ENCODE measurements at places on chromosomes 7 and 10.

- DNase-seq, result peak; percentile 82
Observed at GRCh38 chr10:101228966-101229265, 347 bp downstream of the LBX1 start.

DNA sequence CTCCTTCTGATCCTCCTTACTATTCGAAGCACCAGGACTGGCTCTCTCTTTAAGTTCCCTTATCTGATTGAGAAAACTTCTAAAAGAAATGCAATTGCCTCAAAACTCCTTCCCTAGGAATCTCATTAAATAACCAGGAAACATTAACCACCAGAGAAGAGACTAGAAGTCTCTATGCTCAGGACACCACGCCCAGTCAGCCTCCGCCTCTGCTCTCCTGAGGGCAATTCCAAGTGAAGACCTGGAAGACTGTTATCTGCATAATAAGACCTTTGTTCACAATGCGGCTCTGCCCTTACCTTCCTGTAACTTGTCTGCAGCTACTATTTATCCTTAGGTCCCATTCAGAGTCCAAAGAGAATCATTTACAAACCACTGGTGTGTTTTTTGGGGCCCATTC lies 78.8 kb downstream of the ELMO1 start:
- DNase-seq, result peak; percentile 56

GRCh38 chr10:89002226-89002978 lies 11.8 kb downstream of the FAS start:
- DNase-seq, result no peak

GRCh38 chr7:12403287-12404181 lies at the start of gene VWDE:
TSS of gene VWDE (minus strand) at chr7:12403865. CDS start at chr7:12403716, 149 bp downstream.
- peak; percentile 94 for DNase-seq

DNA sequence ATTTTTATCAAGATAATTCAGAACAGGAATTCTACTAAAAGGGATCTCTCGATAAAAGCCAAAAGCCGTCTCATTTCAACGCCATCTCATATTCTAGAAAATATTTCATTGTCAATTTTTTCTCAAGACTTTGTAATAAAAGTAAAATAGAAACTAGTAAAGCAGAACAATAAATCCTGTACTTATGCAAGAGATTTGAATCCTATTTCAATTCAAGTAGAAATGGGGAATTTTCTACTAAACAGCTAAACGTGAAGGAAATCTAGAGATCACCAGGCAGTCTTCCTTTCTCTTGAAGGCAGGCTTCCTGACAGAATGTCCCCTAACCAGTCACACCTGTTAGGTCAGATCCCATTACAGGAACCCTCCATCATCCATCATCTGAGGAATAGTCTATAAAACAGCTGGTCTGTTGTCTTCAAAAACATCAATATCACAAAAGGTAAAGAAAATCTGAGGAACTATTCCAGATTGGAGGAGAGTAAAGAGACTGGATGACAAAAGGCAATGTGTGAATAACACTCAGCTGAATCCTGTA lies 23.7 kb downstream of the USP6NL start:
- DNase-seq, result no peak

- DNase-seq, result no peak
Observed at GRCh38 chr7:143492043-143492471, 14.4 kb downstream of the TAS2R41 start.

GRCh38 chr10:68981074-68981473 lies 7.5 kb upstream of the KIFBP start:
- no peak for DNase-seq

DNA sequence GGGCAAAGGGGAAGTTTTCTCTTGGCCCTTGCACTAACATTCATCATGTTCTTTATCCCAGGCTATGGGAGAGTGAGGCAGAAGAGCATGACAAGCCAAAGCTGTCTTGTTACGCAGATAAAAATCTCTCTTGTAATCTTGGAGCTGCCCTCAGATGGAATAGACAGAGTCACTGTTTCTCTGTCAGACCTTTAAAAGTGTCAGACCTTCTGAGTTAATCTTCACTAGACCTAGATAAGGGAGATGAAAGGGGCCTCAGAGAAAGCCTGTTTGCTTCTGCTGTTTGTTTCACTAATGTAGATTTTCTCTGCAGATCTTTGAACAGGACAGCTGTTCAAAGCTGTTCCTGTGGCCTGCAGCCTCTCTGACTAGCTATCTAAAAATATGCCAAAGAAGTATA lies 112.9 kb downstream of the KIF20B start:
- DNase-seq, result no peak

- DNase-seq, result no peak
Observed at GRCh38 chr7:66748791-66749190, 8.3 kb downstream of the RABGEF1 start.

DNA sequence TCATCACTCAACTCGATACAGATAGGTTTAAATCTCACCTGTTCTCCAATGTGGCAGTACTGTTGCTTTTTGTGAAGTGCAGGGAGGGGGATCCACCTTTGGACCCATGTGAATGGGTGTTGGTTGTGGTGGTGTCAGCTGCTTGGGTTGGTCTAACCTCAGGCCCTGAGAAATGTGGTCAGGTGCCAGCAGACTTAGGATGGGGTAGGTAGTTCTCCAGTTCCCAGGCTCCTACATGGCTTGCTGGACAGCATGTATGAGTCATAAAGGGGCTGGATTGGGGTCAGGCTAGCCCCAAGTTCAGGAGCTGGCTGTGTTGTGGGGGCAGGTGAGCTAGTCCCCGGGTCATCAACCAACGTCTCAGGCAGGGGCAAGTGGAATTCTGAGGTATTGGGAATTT lies 472.6 kb upstream of the CNTNAP2 start:
- DNase-seq, result no peak

DNA sequence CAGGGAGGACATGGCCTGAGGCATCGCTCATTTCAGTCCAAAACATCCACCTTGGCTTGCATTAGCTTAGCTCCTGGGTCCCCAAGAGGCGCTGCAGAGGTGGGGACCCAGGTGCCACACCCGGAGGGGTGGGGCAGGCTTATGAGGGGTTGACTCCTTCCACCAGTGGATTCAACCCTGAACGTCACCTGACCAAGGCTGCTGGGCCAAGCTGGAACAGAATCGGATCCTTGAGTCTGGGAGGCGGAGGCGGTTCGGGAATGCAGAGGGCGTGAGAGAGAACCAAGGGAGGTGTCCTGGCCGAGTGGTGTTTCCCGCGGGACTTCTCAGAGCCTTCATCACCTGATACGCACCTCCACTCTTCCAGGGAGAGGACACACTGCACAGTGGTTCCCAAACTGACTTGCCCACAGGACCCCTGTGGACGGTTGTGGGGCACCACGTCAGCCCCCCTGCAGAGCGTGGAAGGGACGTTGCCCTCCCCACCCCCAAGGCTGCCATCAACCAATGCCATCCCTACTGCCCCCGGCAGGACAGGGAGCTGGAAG lies 4.5 kb upstream of the MICALL2 start:
- no peak for DNase-seq

DNA sequence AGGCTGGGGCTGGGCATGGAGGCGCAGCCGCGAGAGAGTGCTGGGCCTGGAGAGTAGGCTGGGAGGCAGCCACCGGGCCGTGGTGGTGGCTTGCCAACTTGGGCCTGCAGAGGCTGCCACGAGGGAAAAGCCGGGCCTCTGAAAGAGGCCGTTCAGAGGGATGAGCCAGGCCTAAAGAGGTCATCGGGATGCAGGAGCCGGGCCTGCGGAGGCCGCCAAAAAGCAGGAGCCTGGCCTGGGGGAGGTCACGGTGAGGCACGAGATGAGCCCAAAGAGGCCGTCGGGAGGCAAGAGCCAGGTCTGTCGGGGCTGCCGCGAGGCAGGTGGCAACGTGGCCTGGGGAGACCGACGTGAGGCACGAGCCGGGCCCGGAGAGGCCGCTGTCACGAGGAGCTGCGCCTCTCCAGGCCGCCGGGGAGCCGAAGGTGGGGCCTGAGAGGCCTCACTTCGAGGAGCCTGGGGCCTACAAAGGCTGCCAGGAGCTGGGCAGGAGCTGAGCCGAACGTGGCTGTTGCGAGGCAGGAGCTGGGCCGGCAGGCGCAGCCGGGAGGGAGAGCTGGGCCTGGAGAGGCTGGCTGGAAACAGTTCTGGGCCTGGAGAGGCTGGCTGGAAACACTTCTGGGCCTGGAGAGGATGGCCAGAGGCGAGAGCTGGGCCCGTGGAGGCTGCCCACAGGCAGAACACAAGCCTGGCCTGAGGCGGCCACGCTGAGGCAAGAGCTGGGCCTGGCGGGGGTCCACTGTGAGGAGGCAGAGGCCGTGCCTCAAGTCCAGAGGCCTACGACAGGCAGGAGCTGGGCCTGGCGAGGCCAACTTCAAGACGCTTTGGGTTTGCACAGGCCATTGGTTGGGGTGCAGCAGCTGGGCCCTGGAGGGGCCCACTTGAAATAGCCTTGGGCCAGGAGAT lies 24.6 kb downstream of the MDH2 start:
- DNase-seq, result no peak

GRCh38 chr10:6995341-6995740 lies 415.3 kb upstream of the PRKCQ start:
- no peak for DNase-seq

DNA sequence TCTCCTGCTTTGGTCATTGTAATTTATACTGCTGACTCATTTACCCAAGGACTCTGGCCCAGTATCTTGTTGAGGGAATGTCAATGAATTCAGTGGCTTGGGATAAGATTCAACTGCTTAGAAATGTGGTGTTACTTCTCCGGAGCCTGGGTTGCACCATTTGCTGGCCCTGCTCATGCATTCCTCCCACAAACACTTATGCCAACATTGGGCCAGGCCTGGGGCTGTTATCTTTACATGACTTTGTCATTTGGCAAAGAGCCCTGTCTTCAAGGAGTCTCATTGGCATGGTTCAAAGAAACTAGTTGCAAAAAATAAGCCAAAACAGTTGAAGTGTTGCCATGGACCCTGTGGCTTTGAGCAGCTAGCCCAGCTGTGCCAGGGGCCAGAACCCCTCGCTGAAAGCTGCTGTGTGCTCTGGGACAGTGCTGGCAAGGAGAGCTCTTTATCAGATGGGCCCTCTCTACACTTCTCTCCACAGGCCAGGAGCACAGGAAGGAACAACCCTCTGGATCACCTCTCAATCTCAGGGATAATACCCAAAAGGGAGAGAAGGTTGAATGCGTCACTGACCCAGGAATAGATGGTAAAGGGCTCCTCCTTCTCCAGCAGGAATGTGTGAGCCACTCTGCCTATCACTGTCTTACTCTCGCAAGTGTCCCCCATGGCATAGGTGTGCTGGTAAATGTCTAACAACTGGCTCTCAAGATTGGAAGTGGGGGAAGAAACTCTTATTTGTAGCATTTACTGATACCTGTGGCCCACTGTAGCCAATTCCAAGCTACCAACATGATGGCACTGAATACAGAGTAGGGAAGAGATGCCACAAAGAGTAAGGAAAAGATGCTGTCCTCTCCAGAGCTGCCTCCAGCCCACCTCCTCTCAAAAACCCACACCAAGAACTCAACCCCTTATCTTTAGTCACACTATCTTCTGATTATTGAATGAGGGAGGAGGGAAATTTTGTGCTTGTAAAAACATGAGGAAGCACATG lies 23.5 kb upstream of the PDE1C start:
- no peak for DNase-seq

GRCh38 chr7:127847641-127848040 lies 183.6 kb downstream of the LRRC4 start:
- DNase-seq, result no peak

DNA sequence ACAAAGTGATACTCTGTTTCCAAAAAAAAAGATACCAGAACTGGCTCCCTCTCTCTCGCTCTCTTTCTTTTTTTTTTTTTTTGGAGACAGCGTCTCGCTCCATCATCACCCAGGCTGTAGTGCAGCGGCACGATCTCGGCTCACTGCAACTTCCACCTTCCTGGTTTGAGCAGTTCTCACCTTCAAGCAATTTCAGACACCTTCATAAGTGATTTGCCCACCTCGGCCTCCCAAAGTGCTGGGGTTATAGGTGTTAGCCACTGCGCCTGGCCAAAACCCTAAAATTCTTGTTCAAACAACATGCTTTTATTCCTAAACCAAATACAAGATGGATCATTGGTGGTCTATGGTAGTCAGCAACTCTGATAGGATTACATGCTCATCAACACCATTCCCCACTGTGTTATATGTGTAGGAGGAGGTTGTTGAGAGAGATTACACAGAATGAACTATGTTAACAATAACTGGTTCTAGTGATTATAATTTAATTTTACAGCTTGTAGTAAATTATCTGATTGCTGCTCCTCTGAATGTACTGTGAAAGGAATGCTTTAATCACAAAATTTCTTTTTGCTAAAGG lies 15.5 kb downstream of the ACBD5 start:
- DNase-seq, result no peak

- no peak for DNase-seq
Observed at GRCh38 chr7:50713123-50713965, 69.4 kb downstream of the GRB10 start.

- DNase-seq, result peak; percentile 90
Observed at GRCh38 chr7:74405191-74405898, 48.4 kb upstream of the GTF2IRD1 start.

- DNase-seq, result no peak
Observed at GRCh38 chr10:133069033-133069525, 18.6 kb upstream of the ADGRA1 start.

GRCh38 chr10:68109331-68109730 lies at the start of gene MYPN:
TSS of gene MYPN (plus strand) at chr10:68109488. CDS start at chr10:68121439, 11,951 bp downstream.
- DNase-seq, result no peak

DNA sequence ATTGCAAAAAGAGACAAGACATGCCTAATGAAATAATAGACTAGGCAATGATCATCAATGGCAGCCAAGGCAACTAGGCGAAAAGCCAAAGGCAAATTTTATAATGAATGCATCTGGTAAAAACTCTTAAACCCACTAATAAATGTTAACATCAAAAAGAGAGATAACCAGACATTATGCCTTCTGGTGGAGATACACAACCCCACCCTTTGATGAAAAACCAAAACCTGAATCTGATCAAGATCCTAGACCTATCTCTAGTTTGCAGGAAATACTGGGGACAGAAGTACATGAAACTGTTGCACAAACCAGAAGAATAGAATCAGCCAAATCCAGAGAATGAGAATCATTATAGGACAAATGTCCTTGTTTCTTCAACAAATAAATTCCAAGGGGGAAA lies 22.0 kb upstream of the GSAP start:
- DNase-seq, result no peak

DNA sequence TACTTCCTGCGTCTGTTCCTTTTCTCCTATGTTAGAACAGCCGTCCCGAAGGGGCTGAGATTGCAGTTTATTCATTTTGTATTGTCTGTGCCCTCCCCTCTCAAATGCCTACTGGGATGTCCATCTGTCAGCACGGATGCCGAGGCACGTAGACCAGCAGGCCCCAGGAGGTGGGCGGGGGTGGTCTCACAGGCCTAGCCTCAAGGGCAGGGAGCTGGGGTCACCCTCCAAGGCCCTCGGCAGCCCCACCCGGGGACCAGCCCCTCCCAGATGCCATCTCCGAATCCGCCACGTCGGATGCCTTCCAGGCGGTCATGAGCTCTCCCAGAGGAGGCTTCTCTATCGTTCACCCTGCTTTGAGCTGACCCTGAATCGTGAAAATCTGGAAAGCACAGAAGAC lies 59.7 kb downstream of the ELFN1 start:
- no peak for DNase-seq

GRCh38 chr7:25754333-25754732 lies 397.7 kb upstream of the NFE2L3 start:
- no peak for DNase-seq

DNA sequence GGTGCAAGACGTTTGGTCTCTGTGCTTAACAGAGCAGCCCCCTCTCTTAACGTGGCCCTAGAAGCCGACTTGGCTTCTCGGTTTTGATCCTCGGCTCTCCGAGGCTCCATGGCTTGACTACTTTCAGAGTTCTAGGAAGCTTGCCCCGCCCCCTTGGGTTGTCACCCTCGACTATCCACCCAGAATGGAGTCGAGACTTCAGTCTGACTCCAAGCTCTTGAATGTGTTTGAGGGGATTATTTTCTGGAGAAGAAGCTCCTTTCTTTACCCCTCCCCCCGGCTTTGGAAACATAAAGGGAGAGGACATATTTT lies 448 bp downstream of the SEC24C start:
- no peak for DNase-seq

- DNase-seq, result no peak
Observed at GRCh38 chr7:151121380-151122170, 35.3 kb downstream of the AGAP3 start.
